ENCODE measurements at places on chromosomes 12 and 14.

DNA sequence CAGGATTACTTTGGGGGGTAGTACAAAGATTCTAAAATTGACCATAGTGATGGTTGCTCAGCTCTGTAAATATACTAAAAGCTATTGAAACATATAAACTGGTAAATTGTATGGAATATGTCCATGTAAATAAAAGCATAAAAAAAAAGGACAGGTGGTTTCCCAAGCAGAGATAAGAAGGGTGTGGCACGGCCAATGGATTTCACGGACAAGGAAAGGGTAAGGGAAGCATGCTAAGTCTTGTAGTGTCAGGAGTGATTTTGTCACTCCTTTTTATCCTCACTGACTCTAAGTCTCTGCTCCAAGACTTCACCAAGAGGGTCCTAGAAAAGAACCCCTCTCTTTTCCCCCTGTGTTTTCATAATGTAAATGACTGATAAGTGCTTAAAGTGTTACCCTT lies 229.2 kb downstream of the SPTSSA start:
- DNase-seq, result no peak

- no peak for DNase-seq
These were observed 364.9 kb downstream of the GALC start for GRCh38 chr14:87628129-87628528.

DNA sequence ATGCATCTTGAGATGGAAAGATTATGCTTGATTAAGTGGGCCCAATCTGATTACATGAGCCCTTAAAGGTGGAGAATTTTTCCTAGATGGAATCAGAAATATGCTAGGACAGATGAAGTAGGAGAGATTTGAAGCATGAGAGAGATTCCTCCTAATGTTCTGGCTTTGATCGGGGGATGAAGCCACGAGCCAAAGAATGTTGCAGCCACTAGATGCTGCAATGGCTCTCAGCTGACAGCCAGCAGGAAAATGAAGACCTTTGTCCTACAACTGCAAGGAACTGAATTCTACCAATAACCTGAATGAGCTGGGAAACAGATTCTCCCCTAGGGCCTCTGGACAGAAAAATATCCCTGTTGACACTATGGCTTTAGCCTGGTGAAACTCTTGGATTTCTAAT lies 82.6 kb upstream of the ATP2B1 start:
- no peak for DNase-seq

- no peak for DNase-seq
These were observed 15.4 kb upstream of the MIA2 start for GRCh38 chr14:39218171-39218769.

DNA sequence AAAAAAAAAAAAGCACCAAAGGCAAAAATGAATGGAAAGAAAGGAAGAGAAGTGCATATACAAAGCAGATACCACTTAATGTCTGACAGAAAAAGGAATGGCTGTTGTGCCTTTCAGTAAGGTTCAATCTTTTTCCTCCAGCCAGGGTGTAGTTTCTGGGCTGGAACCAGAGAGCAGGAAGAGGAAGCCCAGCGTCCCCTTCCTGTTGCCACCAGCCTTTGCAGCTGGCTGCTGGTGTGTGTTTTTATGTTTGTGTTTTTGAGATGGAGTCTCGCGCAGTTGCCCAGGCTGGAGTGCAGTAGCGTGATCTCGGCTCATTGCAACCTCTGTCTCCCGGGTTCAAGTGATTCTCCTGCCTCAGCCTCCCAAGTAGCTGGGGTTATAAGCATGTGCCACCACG lies 64.6 kb upstream of the LTA4H start:
- no peak for DNase-seq

All from brain microvascular endothelial cell (primary cell).